Smooth muscle cell of the brain vasculature (primary cell): ENCODE measurements at places on chromosomes 1 and 21.

GRCh38 chr1:67436511-67437055 is 6.4 kb upstream of the SERBP1 start:
- DNase-seq, result no peak

- no peak for DNase-seq
Observed at GRCh38 chr1:160963521-160963920, 8.9 kb upstream of the ITLN2 start.

DNA sequence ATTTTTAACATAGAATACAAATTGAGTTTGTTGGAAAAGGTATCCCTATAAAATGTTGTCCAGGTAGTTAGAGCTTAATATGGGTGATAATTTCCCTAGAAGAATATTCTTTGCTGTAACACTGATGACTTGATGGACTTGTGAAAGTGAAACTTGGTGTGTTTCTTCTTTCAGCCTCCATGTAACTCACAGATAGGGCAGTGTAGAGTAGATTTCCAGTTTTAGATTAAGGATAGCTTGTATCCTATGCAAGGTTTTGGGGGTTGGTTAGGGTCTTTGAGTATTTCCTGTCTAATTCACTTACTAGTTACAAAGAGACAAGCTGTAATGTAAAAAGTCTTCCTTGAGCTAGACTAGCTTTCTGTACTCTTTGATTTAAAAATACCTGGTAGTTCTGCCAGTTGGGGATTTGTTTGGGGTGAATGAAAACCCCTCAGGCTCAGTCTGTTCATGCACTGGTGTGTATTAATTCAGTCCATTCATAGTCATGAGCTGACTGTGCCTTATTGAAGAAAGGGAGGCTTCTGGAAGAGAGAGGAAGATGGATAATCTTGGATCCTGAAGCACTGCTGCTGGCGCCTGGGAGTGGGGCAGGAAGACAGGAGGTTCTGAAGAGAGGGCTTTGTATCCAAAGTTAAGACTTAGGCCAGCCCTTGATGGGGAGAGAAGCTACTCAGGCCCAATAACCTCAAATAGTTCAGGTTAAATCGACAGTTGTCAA is 83.6 kb downstream of the CAMTA1 start:
- DNase-seq, result no peak

DNA sequence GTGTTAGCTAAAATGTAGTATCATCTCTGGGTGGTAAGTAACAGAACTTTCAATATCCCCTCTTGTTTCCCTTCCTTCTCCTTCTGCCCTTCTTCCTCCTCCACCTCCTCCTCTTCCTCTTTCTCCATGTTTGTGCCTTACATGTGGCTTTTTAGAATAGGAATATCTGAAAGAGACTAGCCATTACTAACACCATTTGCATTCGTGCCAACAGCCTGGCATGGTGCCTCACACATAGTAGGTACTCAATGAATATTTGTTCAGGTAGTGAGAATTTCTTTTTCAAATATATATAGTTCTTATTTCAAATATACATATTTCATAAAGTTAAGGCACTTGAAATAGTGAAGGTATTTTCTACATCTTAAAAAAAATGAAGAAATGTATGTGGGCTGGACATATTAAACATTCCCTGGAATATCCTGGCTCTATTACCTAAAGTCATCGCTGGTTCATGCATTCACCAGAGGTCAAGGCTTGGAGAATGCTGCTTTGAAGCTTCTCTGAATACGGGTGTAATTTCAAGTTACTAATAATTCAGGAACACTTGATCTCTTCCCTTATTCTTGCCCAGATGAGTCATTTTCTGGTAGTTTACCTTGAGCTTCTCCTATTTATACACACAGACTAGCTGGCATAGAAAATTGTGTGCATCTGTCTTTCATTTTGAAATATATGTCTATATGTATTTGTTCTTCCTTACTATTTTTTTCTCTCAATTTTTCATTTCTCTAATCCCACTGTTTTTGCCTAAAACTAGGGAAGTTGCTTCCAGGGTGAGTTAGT is 319.4 kb downstream of the TGFB2 start:
- no peak for DNase-seq

- no peak for DNase-seq
Observed at GRCh38 chr1:20948101-20948500, 161.0 kb upstream of the HP1BP3 start.

GRCh38 chr1:211828584-211829342 is 1.8 kb downstream of the LPGAT1 start:
- DNase-seq, result no peak

DNA sequence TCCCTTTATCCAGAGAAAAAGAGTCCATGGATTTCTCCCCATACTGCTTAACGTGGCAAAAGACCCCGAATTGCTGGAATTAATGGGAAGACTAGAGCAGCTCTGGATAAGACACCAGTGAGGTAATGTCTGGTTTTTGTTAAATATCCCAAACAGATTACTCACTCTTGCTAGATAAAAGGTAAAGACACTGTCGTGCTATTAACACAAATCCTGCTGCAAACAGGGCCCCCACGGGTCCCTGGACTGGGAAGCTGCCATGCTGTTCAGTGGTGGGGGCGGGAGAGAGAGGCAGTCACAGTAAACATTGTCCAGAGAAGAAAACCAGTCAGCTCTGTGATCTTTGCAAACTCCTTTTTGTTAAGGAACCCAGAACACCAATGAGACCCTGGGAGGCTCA is 15.2 kb upstream of the SRP9 start:
- DNase-seq, result no peak

DNA sequence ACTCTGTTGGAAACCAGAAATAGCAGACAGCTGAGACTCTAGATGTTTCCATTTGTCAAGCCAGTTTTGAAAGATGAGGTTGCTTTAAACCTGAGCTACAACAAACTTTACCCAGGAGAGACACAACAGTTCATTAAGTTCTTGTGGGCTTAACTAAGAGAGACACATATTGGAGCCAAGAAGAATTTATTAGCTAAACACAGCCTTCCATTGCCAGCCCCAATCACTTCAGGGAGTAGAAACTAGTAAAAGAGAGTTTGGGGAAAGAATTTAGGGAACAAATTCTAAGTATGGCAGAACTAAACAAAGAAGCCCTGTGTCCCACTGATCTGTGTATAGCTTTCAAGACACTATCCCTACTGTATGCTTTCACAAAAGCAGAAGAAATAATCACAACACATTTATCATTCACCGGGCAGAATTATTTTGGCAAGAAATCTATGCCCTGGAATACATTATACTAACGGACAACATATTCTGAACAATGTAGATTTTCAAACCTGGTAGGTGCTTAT is 87.3 kb upstream of the KAZN start:
- no peak for DNase-seq

DNA sequence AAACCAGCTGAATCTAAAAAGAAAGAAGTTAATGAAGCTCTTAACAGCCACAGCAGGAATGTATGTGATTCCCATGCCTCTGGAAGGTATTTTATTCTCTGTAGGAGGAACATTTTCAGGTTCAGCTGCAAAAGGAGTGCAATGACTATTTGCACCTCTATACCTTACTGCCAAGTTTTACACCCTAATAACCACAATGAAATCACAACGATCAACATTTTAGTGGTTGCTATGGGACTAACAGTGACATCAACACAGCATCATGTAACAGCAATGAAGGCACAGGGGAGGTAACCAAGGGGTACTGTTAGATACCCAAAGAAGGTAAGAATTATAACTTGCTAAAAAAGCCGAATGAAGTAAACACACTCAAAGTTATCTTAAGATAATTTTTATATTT is 116.3 kb upstream of the HP1BP3 start:
- DNase-seq, result no peak

GRCh38 chr1:147243228-147243685 is 773 bp downstream of the CHD1L start:
- no peak for DNase-seq

DNA sequence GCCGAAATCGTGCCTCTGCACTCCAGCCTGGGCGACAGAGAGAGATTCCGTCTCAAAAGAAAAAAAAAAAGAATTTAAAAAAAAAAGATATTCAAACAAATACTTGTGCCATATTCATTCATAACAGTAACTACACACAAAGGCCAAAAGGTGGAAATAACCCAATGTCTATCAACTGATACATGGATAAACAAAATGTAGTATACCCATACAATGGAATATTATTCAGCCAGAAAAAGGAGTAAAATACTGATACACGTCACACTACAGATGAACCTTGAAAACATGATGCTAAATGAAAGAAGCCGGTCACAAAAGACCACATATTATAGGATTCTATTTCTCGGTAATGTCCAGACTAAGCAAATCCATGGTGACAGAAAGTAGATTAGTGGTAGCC is 109.4 kb upstream of the SOD1 start:
- no peak for DNase-seq

DNA sequence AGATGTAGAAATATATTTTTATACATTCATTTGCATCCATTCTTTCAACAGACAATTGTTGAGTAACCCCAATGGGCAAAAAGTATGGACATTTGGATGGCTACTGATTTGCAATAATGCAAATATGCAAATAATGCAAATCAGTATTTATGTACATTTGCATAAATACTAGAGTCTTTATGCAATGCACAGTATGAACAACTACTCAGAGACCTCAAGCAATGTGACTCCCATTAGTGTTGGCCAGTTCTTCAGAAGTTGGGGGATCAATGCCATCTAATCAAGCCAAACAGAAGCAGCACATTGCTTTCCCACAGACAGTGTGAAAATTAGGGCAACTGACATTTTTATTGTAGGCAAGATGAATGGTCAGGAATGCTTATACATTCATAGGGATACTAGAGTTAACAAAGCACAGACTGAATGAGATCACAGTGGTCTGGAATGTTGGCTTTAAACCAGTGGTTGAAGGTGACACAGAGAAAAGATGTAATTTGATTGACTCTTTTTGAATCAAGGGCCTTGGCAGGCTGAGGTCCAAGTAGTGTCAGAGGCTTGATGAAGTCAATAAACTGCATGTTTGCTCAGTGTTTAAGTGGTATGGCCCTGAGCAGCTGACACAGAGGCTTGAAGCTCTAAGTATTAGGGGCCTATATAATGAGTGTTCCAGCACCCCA is 256.6 kb downstream of the CTH start:
- DNase-seq, result no peak

DNA sequence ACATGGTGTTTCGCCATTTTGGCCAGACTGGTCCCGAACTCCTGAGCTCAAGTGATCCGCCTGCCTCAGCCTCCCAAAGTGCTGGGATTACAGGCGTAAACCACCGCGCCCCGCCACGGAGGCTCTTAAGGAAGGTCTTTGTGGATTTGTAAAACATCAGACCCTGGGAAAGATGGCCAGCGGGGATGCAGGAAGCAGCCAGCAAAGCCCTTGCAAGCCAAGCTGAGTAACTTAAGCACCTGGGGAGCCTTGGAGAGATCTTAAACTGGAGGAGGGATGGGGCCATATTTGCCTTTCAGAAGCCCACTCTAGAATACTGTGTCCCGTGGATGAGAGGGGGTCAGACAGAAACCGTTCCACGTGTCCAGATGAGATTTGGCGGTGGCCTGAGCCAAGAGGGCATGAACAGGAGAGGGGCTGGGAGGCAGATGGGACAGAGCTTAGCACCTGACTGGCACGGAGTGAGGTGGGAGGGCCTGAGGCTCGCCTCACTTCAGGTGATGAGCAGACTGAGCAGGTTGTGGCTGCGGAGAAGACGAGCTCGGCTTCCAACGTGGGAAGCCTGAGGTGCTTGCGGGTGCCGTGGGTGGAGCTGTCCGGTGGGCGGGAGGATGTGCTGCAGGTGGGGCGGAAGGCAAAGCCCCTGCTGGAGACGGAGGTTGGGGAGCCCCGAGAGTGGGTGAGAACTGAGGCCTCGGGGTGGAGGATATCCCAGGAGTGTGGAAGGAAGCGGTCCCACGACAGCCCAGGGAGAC is 11.7 kb downstream of the C1orf216 start:
- DNase-seq, result no peak

DNA sequence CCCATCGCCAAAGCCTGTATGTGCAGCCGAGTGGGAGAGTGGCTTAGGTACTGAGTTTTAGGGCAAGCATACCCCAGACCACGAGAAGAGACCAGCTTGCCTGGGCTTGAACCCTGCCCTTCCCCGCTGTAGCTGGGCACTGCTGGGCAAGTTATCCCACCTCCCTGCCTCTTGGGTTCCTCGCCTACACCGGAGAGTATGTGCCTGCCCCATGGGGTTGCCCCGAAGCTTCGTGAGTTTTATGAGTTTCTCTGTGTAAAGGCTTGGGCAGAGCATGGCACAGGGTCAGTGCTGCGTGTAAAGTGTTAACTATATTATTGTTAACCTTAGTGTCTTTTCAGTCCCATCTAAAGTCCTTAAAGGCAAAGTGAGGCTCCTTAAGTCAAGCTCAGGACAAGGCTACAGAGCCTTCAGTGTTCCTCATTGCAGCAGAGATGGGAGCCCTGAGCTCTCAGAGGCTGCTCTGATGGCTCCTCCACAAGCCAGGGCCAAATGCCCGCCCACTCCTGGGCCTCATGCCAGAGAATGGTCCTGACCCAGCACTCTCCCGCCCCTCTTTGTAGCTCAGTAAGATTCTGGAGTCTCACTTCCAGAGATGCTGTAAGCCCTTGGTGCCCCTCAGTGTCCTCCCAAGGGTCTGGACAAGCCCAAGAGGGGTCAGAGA is 37.0 kb upstream of the KCNA10 start:
- no peak for DNase-seq

GRCh38 chr1:230864441-230864840 is 3.9 kb downstream of the C1orf198 start:
- DNase-seq, result no peak

DNA sequence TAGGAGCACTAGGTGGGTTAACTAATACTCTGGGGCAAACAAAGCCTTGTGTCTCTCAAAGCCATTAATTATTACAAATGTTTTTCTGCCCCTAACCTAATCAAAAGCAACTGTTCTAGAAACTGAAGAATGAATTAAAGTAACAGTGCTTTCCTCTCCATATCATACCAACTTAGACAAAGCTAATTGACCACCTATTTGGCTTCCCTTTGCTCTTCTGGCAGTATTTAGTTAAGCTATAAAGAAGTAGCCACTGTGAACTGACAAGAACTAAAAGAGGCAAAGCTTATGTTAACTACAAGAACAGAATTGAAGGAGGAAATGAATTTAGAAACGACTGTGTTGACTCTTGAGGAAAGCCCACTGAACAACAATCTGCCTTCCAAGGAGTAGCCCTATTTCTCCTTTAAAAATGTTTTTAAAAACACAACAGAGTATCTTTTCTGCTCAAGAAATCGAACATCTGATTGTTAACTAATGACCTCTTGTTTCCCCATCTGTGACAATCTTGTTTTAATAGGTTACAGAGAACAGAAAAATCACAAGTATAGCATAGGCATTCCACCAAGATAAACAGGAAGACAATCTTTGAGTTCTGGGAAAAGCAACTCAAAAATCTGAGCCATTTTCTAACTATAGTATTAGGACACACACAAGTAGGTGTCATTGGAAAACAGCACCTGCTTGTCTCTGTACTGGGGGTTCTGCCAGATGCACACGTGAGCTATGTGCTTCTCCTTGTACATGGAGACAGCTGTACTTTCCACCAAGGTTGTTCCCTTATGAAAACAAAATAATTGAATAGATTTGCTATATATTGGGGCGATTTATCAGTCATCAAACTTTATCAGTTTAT is 3.1 kb upstream of the EGLN1 start:
- DNase-seq, result no peak
